ENCODE measurements at places on chromosomes 11 and 22.

DNA sequence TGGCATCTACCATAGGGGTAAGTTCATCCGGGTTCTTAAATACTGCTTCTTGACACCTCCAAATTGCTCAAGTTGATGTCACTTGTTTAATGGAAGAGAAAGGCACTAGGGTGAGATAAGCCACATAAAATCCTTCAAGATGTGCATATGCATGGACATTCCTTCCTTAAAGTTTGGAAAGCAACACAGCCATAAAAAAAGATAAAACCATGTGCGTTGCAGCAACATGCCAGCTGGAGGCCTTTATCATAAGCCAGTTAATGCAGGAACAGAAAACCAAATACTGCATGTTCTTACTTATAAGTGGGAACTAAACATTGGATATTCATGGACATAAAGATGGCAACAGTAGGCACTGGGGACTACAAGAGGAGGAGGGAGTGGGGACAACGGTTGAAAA, 8.0 kb upstream of the IL18BP start:
- no peak for DNase-seq

- DNase-seq, result peak; percentile 63
These were observed 8.6 kb upstream of the MMP8 start for GRCh38 chr11:102733232-102733875.

GRCh38 chr11:62556875-62557631, 10.4 kb upstream of the AHNAK start:
- no peak for DNase-seq

DNA sequence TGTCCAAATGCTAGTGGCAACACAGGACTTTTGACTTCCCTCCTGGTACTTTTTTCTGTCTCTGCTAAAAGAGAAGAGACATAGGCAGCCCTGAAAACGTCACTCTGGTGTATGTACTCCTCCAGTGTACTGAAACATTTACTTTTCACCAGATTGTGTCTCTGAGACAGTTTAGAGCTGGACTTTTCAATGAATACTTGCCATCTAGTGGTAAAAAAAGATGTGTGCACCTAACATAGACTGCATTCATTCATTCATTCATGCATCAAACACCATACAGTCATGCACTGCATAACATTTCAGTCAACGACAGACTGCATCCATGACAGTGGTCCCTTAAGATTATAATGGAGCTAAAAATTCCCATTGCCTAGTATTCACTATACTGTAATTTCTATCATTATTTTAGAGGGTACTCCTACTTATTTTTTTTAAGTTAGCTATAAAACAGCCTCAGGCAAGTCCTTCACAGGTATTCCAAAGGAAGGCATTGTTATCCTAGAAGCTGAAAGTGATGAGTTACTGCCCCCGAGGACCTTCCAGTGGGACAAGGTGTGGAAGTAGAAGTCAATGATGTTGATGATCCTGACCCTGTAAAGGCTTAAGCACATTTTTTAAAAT, 186.2 kb downstream of the SPON1 start:
- DNase-seq, result no peak

DNA sequence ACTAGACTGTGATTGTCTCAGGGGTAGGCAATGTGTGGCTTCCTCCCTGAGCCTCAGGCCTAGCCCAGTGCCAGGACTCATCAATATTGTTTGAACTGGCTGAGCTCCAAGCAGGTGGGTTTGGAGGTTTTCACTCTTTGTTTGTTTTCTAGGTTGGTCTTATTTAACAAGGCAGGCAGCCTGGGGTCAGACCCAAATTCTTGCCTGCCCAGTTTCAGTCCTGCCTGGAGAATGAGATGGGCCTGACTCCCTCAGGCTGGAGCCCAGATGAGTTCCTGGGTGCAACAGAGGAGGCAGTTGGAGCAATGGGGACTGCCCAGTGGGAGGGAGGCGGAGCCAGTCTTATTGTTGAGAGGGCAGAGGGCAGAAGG, 28.3 kb upstream of the TP53I11 start:
- no peak for DNase-seq

GRCh38 chr11:107397357-107397756, 60.3 kb downstream of the CWF19L2 start:
- DNase-seq, result no peak

DNA sequence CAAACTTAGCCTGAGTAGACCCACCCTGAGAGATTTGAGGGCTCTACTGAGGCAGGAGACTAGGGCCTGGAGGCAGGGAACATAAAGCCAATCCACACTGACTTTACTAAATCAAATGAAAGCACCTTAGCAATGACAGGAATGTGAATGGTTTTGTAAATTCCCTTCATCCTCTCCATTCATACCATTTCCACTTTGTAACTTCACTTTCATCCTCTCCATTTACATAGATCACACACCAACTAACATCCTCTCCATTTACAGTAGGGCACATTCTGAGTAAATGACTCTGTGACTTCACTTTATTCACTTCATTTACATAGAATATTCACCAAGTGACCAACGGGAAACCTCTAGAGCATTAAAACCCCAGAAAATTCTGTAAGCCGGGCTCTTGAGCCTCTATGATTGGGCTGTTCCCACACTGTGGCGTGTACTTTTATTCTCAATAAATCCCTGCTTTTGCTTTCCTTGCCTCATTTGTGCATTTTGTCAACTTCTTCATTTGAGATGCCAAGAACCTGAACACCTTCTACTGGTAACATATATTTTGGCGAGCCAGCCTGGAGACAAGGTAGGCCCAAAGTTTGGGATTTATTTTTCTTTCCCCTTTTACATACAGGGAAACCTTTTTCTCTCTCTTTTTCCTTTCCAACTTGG, 82.9 kb downstream of the PIWIL4 start:
- DNase-seq, result no peak

DNA sequence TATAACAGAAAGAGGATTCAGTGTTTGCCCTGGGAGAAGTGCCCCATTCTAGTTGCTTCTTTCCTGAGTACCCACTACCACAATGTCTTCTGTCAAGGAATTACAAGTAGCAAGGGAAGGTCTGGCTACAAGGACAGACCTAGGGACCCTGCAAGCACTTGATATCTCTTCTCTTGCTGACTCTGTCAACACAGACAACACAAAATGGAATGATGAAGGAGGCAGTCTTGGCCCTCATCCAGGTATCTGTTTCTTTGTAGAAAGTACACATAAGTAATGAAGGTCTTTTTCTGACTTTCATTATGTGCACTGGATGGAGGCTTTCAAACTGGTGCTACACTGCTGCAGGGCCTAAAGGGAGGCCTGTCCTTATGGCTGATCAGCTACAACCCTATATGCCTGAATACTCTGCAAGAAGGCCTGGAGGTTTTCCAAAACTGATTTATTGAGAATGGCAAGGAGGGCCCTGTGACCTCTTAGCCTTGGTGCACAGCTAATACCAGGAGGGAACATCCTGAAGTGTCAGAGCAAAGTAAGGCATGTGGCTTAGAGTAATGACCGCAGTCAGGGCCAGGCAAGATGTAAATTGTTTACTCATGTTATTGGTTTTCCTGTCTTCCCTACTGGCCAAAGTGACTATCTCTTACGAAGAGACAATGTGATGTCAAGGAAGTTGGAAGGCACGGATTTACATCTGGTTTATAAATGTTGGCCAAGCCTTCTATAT, 31.2 kb downstream of the GAB2 start:
- DNase-seq, result no peak

DNA sequence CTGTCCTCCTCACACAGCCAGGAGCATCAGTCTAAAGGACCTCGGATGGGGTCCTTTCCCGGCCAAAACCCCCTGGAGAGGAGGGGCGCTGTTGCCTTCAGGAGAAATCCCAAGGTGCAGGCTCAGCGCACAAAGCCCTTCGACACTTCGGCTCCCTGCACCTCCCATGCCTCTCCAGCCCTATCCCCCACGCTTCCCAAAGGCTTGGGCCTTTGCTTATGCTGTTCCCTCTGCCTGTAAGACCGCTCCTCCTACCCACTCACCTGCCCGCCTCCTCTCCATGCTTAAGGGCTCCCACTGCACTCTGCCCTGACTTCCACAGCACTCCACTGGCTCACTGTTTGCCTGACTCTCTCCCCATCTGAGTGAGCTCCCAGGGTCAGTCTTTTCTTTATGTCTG, 13.5 kb downstream of the SLC15A3 start:
- no peak for DNase-seq

DNA sequence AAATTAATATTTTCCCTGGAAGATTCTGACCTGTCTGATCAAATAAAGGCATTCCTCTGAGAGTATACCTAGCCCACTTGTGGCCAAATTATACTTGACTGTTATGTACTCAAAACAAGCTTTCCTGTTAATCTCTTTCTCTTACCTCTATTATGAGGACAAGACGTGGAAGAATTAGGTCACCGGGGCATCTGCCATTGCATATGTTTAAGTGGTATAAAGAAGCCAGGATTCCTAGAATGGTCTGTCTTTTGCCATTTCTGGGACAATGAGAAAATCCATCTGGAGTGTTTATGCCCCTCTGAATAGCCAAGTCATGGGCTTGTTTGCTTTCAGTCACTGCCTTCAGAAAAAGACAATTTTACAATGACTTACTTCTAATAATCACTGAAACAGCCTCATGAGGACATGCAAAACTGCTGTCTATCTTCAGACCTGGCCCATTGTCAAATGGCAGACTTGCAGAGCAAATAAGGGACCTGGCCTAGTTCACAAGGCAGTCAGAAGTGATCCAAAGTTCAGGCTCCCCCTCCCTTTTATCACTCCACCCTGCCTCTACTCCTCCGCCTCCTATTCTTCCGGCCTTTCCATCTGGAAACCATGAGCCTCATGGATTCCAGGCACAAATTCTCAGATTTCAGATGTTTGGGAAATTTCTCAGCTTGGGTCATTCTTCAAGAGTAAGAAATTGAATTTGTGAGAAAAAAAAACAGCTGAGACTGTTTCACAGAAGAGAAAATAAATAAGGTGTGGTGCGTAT, 128.1 kb upstream of the LDLRAD3 start:
- peak; percentile 82 for DNase-seq

DNA sequence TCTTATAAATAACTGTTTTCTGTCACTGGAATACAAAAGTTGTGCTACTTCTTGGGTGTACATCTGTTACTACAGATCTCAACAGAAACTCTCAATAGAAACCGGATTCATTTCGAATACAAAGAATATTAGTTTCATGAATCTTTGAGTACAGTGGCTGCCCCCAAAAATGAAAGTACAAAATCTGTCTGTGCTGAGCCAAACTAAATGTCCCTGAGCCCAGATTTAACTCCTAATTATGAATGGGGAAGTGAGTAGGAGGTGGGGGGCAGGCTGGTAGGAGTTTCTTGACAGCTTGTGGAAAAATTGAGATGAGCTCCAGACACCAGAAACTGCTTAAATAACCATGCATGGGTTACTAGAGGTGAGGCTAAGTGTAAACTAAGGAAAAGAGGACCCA, 41.6 kb downstream of the PITPNB start:
- no peak for DNase-seq

DNA sequence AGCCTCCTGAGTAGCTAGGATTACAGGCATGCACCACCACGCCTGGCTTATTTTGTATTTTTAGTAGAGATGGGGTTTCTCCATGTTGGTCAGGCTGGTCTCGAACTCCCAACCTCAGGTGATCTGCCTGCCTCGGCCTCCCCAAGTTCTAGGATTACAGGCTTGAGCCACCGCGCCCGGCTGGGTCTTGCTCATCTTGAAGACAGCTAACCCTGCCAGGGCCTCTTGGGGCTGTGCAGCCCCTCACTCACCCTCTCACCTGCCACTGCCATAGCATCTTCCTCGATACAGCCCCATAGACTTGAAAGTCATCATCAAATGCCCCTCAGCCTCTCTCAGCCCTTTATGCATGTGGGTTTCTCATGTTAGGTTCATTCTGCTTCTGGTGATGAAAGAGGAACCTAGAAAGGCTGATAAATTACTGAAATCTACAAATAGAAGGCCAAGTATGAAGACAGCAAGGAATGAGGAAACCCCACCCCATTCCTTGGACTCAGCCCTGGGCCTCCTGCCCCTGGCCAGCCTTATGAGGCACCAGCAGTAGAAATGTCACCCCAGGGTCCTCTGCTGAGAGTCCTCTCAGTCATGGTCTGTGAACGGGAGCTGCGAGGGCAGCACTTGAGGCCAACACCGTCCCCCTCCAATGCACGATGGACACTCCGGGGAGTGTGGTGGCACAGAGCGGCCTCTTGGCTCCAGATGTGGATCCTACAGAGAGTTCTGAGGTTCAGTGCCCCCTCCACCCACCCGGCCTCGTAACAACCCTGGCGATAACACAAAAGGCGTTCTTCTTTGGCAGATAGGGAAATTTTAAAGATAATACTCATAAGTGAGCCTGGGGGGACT, 24.8 kb downstream of the SCGB1A1 start:
- no peak for DNase-seq

- no peak for DNase-seq
These were observed 66.9 kb upstream of the SLC22A12 start for GRCh38 chr11:64524158-64524527.
